ENCODE measurements at places on chromosomes 11 and 22. TPM values are rescaled to one million over a fixed set of nuclear protein-coding genes. Genes with fewer than 3 reads are reported as not detected.

Gene APOBEC3A
- 1.1 TPM for total RNA-seq

DNA sequence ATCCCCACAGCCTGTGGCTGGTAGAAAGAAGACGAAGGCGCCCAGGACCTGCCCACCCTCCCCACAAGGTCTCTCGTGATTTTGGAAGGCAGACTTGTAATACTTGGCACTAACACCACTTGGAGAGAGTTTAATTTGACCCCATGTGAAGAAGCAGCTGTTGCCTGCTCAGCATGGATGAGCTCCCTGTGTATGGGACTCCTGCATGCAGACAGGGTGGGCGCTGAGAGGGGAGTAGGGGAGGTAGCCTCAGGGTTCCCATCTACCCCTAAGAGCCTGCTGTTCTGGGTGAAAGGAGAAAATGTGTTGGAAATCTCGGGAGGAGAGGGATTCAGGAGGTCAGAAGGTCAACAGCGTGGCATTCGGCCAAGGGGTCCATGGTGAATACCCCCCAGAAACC is 625.9 kb downstream of the TBC1D22A start:
- no peaks in the 10 kb centered on the region for H3K4me1 ChIP-seq
- no peak for DNase-seq
- no peak overlapping the region for H3K4me3 ChIP-seq
- H3K36me3 ChIP-seq: no peaks in the 10 kb centered on the region
- no peaks in the 10 kb centered on the region for H3K27me3 ChIP-seq

- H3K27ac ChIP-seq: no peak overlapping the region
- DNase-seq: no peak
- no peak overlapping the region for H3K4me3 ChIP-seq
- H3K27me3 ChIP-seq: no peaks in the 10 kb centered on the region
- no peaks in the 10 kb centered on the region for H3K4me1 ChIP-seq
Measured at GRCh38 chr11:3767536-3767935, 29.8 kb downstream of the NUP98 start.

- no peak overlapping the region for H3K4me3 ChIP-seq
- H3K4me1 ChIP-seq: no peaks in the 10 kb centered on the region
Measured at GRCh38 chr11:21888814-21889213, 304.1 kb upstream of the ANO5 start.

Gene MYEOV
- 0.12 TPM for total RNA-seq

DNA sequence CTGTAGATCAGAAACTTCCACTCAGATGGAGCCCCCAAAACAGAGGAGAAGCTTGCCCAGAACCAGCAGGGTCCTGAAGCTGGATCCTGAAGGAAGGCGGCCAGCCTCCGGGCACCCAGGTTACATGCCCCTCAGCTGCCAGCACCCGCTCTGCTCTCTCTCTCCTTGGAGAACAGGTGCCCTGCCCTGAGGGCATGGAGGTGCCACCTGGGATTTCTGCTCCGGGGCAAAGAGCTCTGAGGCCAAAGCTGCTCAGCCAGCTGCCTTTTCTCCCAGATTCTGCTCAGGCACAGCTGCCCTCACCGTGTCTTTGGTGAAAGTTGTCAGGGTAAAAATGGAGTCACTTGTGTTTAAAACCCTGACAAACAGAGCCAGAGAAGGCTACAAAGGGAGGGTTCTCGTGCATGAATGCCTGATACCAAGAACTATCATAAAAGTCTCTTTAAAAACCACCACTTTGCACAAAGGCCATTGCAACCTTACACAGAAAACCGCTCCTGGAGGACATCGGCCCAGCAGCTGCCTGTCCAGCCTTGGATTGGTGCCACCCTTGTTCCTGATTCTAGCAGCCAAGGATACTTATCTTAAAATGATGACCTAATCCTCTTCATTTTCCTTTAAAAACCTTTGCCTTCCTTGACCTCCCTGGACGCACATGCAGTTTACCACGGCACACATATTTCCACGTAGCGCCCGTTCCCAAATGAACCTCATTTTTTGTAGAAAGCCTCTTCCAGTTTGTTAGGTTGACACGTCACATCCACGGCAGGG is 140.0 kb downstream of the CACNA1I start:
- H3K27me3 ChIP-seq: no peaks in the 10 kb centered on the region
- no peaks in the 10 kb centered on the region for H3K36me3 ChIP-seq
- no peak overlapping the region for H3K4me3 ChIP-seq
- H3K27ac ChIP-seq: no peak overlapping the region
- no peaks in the 10 kb centered on the region for H3K4me1 ChIP-seq

Gene CYB5R2
- 1.5 TPM for total RNA-seq

Gene KCNJ1
- not detected for total RNA-seq

DNA sequence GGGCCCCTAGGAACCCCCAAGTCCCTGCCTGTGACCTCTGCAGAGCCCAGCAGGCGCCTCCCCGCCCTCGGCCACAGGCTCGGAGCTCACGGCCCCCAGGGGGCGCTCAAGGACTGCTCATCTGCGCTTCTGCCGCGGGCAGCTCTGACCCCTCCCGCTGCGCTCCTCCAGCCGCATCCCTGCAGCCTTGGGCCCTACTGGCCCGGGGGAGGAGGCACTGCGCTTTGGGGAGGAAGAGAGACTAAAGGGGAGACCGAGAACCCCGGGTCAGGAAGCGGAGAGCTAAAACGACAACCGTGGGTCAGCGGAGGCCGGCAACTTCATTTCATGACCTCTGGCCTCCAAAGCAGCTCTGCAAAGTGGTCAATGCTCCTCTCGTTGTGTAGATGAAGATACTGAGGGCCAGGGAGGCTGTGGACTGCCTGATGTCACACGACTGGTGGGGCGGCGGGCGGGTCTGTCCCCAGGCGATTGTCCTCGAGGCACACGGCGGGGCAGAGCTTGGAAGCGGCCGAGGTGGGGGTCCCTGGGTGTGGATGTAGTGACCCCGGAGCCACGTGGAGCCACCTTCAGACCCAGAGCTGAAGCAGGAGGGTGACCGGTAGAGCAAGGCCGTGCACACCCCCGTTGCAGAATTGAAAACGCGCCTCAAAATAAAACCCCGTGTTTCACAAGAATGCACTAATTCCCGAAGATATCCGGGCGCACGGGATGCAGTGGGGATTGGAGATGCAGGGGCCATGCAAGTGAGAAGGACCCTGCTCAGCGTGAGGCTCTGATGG is 2.7 kb upstream of the KRTAP5-6 start:
- H3K4me3 ChIP-seq: peak overlapping the region; percentile 33
- H3K36me3 ChIP-seq: no peaks in the 10 kb centered on the region
- H3K4me1 ChIP-seq: peaks cover 16% of the 10 kb centered on the region
- peak; percentile 80 for DNase-seq

- H3K4me1 ChIP-seq: no peaks in the 10 kb centered on the region
- H3K27me3 ChIP-seq: no peaks in the 10 kb centered on the region
Measured at GRCh38 chr11:69888483-69889181, 69.4 kb upstream of the FGF3 start.

- H3K36me3 ChIP-seq: no peaks in the 10 kb centered on the region
- H3K27me3 ChIP-seq: no peaks in the 10 kb centered on the region
- H3K4me1 ChIP-seq: peaks cover 88% of the 10 kb centered on the region
- DNase-seq: no peak
Measured at GRCh38 chr22:46737105-46737975, 712 bp downstream of the CERK start.

Gene CTSW
- 1.1 TPM for total RNA-seq

GRCh38 chr11:67366546-67366945 is 6.9 kb downstream of the CLCF1 start:
- H3K27ac ChIP-seq: peak overlapping the region; percentile 79
- H3K4me3 ChIP-seq: no peak overlapping the region
- peaks cover 9% of the 10 kb centered on the region for H3K36me3 ChIP-seq
- no peaks in the 10 kb centered on the region for H3K27me3 ChIP-seq

DNA sequence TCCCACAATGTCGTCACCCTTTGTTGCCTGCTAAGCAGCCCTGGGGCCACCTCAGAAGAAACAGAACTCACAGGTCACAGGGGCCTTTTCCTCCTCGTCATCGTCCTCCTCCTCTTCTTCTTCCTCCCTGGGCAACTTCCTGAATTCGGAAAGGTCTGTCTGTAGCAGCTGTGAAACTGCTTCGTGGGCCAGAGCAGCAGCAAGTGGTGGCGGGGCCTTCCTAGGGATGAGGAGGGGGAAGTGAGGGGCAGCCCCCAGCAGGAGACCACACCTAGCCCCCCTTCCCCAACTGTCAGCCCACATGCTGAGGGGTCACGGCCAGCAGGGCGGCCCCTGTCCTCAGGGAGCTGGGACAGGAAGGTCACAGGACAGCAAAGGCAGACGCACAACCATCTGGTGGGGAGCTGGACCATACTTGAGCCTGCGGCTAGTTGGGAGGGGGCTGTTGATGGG is 13.2 kb downstream of the PPM1F start:
- H3K36me3 ChIP-seq: peaks cover 25% of the 10 kb centered on the region
- H3K27ac ChIP-seq: peak overlapping the region; percentile 94
- H3K27me3 ChIP-seq: no peaks in the 10 kb centered on the region
- H3K4me3 ChIP-seq: no peak overlapping the region

- no peak overlapping the region for H3K4me3 ChIP-seq
- no peak overlapping the region for H3K27ac ChIP-seq
- H3K36me3 ChIP-seq: peaks cover 97% of the 10 kb centered on the region
- no peak for DNase-seq
- no peaks in the 10 kb centered on the region for H3K4me1 ChIP-seq
Measured at GRCh38 chr11:13376402-13376801, 86.6 kb downstream of the BTBD10 start.

GRCh38 chr22:37386441-37386840 is 40.8 kb downstream of the ELFN2 start:
- H3K36me3 ChIP-seq: no peaks in the 10 kb centered on the region
- H3K4me1 ChIP-seq: no peaks in the 10 kb centered on the region
- H3K27ac ChIP-seq: no peak overlapping the region
- H3K4me3 ChIP-seq: no peak overlapping the region
- no peaks in the 10 kb centered on the region for H3K27me3 ChIP-seq

Gene KCNJ5
- 23.3 TPM for total RNA-seq

Gene APOBEC3C
- total RNA-seq: 12.5 TPM

Gene HRAS
- total RNA-seq: 48.1 TPM

- no peaks in the 10 kb centered on the region for H3K27me3 ChIP-seq
- H3K4me1 ChIP-seq: no peaks in the 10 kb centered on the region
- H3K36me3 ChIP-seq: no peaks in the 10 kb centered on the region
- H3K27ac ChIP-seq: no peak overlapping the region
- DNase-seq: no peak
Measured at GRCh38 chr11:103281301-103281700, 172.1 kb downstream of the DYNC2H1 start.

Gene YIF1A
- 100 TPM for total RNA-seq

DNA sequence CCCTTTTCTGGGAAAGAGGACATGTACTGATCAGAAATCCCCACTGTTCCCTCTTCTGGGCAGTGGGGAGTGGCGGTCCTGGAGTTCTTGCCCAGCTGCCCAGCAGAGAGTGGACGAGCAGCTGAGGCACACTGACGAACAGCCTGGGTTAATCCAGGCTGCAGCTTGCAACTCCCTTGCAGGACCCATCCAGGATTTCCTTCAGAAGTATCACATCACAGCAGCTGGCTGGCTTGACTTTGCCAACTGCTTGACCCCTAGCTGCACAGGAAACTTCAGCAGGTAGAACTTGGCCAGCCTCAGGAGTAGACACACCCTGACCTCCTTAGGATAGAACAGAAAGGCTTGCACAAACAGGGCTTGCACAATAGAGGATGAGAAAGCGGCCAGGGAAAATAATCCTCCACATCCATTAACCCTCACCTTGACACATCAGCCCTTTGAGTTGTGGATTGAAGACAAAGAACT is 27.9 kb upstream of the FZD4 start:
- H3K27me3 ChIP-seq: no peaks in the 10 kb centered on the region
- no peaks in the 10 kb centered on the region for H3K36me3 ChIP-seq
- H3K4me1 ChIP-seq: peaks cover 31% of the 10 kb centered on the region
- peak; percentile 67 for DNase-seq
- H3K27ac ChIP-seq: no peak overlapping the region
- H3K4me3 ChIP-seq: no peak overlapping the region

Gene AQP11
- total RNA-seq: 1.7 TPM

Gene ACTN3
- total RNA-seq: not detected

GRCh38 chr11:82810326-82810725 is 76.7 kb upstream of the FAM181B start:
- no peak for DNase-seq
- H3K36me3 ChIP-seq: no peaks in the 10 kb centered on the region
- H3K27ac ChIP-seq: no peak overlapping the region
- no peak overlapping the region for H3K4me3 ChIP-seq

GRCh38 chr11:71421392-71421950 is 26.7 kb downstream of the DHCR7 start:
- H3K36me3 ChIP-seq: no peaks in the 10 kb centered on the region
- H3K4me3 ChIP-seq: no peak overlapping the region
- H3K27ac ChIP-seq: no peak overlapping the region
- no peaks in the 10 kb centered on the region for H3K27me3 ChIP-seq

GRCh38 chr11:107547961-107548360 is 17.6 kb downstream of the ALKBH8 start:
- no peaks in the 10 kb centered on the region for H3K4me1 ChIP-seq
- no peak for DNase-seq
- no peak overlapping the region for H3K27ac ChIP-seq
- no peaks in the 10 kb centered on the region for H3K27me3 ChIP-seq
- H3K36me3 ChIP-seq: peaks cover 18% of the 10 kb centered on the region

Gene RASSF7
- 13.0 TPM for total RNA-seq

DNA sequence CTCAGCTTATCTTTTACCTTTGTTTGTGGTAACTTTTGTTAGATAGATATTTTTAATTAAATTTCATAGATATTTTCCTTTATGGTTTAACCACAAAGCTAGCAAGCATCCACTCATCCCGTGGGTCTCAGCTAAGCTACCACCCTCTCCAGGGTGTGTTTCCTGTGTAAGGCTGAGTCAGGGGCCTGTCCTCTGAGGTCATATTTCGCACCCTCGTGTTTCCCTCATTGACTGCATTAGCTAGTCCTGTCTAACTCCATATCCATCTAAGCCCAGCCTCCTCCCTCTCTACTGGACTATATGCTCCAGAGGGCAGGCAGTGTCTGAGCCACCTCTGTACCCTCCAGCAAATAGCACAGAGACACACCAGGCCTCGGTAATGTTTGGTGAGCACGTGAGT is 16.7 kb downstream of the XRRA1 start:
- no peak overlapping the region for H3K4me3 ChIP-seq
- H3K27ac ChIP-seq: no peak overlapping the region
- H3K27me3 ChIP-seq: no peaks in the 10 kb centered on the region
- no peak for DNase-seq

Gene ACRV1
- not detected for total RNA-seq

Gene POU2AF3
- not detected for total RNA-seq

DNA sequence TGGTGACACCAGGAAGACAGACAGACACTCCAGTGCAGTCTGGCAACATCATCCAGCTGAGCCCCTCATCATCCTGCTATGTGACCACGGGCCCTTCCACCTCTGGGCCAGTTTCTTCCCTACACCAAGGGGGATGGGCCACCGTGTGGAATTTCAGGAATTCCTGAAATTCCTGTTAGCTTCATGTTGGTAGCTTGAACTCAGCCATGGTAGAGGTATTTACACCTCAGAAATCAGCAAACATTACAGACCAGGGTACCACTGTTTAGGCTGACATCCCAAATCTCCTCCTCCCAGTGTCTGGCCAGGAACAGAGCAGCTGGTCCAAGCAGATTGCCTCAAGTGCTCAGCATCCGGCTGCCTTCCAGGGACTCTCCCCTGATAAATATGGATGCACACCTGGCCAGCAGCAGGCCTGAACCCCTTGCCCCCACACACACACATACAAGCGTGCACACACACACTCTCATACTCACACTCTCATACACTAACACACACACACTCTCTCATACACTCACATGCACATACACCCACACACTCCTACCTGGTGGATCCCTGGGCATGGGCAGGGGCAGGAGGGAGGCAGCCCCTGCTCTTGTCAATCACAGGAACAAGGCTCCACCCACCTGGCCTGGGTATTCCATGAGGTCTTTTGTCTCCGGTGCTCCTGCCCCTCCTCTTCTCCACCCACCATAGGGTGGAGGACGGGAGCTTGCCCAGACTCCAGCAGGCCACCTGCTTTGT is 85.2 kb downstream of the BUD13 start:
- peak; percentile 26 for DNase-seq
- no peaks in the 10 kb centered on the region for H3K36me3 ChIP-seq
- no peak overlapping the region for H3K27ac ChIP-seq
- H3K4me1 ChIP-seq: no peaks in the 10 kb centered on the region
- no peaks in the 10 kb centered on the region for H3K27me3 ChIP-seq

Gene VPREB3
- total RNA-seq: not detected
